ENCODE measurements at places on chromosomes 7 and 10. TPM values are rescaled to one million over a fixed set of nuclear protein-coding genes. Genes with fewer than 3 reads are reported as not detected.

DNA sequence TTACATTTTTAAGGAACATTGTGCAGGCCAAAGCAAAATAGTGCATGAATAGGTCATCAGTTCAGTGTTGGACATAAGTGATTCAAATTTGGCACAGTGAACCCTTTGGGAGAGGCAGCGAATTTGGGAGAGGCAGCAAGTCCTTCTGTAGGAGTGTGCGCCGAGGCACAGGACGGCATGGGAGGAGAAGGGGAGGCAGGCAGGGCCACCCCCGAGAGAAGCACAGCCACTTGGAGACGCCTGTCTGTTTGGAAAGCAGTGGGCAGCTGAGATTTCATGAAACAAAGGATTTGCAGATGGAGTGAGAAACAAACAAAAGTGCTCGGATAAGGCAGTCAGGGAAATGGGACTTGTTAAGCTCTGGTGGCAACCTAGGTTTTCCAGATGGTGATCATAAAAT is 30.6 kb downstream of the VIPR2 start:
- no peak for DNase-seq

GRCh38 chr10:49759787-49760551 is 2.2 kb downstream of the OGDHL start:
- no peak for DNase-seq

Gene RADIL
- total RNA-seq, result 0.22 TPM

DNA sequence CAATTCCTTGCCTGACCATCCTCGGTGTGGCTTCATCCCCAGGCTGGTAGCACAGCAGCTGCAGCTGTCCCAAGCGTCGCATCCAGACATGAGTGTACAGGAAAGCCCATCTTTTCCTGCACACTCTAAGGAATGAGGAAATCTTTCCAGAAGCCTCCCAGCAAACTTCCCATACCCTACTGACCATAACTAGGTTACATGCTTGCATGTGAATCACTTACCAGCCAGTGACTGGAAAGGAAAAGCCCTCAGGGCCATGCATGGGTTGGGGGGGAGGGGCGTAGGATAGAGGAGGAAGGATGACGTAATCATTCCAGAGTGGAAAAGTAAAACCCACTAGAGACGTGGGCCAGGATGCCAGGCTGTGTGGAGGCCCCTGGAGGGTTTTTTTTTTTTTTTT is 18.9 kb upstream of the ZNF212 start:
- peak; percentile 54 for DNase-seq

GRCh38 chr7:46738165-46738564 is 817.1 kb upstream of the IGFBP3 start:
- DNase-seq, result no peak

Gene SPAM1
- total RNA-seq, result not detected

GRCh38 chr10:83346266-83346910 is 792.9 kb upstream of the GHITM start:
- peak; percentile 82 for DNase-seq

- DNase-seq, result no peak
Measured at GRCh38 chr7:158865462-158865922, 9.1 kb downstream of the DYNC2I1 start.
